ENCODE measurements at places on chromosomes 12 and 14.

DNA sequence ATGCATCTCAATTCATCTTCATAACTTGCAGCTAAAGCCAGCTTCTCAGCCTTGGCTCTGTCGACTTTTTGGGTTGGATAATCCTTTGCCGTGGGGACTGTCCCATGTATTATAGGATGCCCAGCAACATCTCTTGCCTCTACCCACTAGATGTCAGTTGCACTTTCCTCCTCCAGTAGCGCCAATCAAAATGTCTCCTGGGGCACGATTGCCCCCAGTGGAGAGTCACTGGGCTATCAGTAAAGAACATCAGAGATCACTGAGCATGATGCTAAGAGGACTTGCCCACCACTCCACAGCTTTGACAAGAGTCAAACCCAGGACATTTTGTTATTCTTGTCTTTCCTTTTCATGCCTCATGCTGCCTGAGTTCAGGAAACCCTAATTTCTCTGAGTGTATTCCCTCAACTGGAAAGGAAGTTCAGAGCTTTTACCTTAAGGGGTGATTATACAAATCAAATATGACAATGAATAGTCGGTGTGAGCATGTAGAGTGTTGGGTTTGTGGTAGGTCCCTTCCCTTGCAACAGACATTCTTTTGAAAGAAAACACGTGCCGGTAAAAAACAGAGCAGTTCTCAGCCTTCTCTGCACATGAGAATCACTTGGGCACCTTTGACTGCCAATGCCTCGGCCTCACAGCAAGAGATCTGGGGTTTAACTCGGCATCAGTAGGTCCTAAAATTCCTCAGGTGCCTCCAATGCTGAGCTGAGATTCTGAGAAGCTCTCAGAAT lies 980.6 kb downstream of the VRK1 start:
- DNase-seq, result no peak

- DNase-seq, result no peak
Measured at GRCh38 chr12:30823156-30823699, 68.5 kb upstream of the CAPRIN2 start.

GRCh38 chr14:44895716-44896115 lies 66.0 kb downstream of the KLHL28 start:
- DNase-seq, result no peak

GRCh38 chr14:104592785-104593184 lies 11.8 kb downstream of the TMEM179 start:
- no peak for DNase-seq

- DNase-seq, result no peak
Measured at GRCh38 chr14:100222224-100223093, 16.5 kb upstream of the YY1 start.

- DNase-seq, result no peak
Measured at GRCh38 chr14:50775357-50775756, 55.6 kb downstream of the NIN start.

DNA sequence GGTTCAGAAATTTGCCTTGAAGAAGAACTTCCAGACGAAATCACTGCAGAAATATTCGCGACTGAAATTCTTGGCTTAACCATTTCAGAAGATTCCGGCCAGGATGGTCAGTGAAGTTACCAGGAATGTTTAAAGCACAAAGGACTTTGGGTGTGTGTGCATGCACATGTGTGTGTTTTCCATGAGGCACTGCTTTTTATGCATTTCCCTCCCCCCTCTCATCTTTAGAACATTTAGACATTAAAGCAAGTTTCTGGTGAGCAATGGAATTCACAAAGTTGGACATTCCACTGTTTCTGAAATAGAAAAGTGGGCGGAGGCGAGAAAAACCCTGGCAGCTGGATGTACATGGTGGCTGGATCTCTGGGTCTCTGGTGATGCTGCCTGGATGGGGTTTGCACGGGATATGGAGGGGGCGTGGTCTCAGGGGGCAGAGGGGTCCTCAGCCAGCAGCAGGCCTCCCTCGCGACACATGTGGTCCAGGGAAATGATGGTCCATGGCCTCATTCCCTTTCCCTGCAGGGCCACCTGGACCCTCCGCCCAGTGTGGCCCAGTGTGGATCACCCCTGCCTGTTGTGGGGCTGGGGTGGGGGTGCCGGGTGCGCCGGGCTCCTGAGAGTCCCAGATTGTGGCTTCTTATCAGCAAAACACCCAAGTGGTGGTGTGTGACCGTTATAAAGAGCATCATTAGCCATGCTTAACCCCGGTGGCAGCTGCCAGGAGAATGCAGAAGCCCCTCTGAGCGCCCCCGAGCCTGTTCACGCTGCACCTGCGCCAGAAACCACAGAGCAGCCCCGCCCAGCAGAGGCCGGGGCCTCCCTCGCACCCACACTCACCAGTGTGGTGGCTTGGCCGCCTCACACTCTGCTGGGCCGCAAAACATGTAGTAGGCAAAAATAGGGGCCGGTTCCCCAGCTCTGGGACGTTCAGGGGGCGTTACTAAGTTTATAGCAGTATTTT lies 17.8 kb upstream of the BCL7A start:
- peak; percentile 73 for DNase-seq

- DNase-seq, result no peak
Measured at GRCh38 chr14:75254381-75254822, 24.2 kb upstream of the FOS start.

DNA sequence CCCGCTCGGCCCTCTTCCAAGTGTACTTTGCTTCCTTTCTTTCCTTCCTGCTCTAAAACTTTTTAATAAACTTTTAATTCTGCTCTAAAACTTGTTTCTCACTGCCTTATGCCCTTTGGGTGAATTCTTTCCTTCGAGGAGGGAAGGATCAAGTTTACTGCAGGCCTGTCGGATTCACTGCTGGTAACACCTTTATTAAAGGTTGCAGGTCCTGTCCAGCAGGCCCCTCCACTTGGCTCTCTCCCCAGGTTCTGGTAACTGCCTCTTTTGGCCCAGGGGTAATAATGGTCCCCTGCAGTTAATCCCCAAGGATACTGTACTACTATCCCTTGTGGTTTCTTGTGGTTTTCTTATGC lies 152.7 kb upstream of the EEA1 start:
- no peak for DNase-seq

DNA sequence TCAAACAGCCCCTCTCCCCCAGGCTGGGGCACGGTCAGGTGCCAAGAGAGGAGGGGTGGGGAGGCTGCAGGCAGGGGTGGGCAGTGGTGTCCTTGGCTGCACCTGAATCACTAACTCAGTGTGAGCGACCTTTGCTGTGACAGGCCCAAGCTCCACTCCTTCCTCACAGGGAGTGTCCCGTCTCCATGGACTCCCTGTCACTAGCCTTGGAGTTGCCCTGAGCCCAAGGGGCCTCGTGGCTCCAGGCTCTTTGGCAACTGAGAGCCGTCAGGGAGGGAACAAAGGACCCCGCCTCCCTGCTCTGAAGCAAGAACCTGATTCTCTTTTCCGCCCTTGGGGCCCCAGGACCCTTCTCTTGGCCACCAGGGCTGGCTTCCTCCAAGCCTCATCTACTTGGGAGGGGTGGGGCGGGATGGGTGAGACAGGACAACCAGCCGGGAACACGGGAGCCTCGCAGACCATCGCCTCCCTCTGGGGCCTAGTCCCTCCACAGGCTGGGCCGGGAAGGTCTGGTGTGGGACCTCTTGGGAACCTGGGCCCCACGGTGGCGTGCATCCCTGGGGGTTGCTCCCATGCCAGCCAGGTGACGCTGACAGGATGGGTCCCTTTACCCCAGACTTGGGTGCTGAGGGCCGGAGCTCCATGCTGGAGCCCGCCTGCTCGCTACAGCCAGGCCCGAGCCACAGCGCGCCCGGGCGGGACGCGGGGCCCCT lies 935 bp upstream of the ADSS1 start:
- no peak for DNase-seq

- no peak for DNase-seq
Measured at GRCh38 chr14:60064491-60065072, 27.1 kb upstream of the PCNX4 start.

DNA sequence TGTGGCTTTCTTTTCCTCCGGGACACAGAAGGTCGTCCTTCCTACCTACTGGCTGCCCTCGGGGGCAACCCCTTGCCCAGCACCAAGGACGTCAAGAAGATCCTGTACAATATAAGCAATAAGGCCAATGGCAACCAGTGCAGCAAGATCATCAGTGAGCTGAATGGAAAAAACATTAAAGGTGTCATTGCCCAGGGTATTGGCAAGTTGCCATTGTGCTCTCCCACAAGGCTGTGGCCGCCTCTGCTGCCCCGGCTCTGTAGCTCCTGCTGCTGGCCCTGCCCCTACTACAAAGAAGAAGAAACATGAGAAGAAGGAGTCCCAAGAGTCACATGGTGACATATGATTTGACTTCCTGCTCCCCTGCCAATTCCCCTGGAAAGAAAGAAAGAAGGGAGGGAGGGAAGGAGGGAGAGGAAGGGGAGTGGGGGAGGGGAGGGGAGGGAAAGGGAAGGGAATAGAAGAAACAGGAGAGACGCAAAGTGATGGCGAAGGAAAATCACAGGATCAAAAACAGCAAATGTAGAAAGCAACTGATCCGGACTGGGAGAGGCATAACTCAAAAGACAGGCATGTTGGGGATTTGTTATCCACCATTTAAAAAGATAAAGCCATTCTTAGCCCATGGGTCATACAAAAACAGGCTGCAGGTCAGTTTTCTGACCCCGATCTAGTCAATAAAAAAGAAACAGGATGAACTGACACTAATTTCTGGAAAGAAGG lies 61.3 kb upstream of the RESF1 start:
- DNase-seq, result peak; percentile 47

DNA sequence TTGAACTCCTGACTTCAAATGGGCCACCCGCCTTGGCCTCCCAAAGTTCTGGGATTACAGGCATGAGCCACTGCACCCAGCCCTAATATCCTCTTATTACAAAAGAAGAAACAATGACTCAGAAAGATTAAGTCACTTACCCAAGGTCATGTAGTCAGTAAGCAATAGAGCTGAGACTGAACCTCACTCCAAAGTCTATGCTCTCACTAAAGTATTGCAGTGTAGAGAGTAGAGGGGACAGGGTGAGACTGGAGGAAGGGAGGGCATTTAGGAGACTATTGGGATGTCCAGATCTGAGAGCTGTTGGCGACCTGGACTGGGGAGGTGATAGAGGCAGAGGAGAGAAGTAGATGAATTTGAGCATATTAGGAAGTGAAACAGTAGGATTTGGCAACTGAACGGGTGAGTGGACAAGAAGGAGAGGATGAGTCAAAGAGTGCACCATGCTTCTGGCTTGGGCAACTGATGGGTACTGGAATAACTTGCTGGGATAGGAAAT lies 11.8 kb downstream of the P2RX7 start:
- DNase-seq, result peak; percentile 49

DNA sequence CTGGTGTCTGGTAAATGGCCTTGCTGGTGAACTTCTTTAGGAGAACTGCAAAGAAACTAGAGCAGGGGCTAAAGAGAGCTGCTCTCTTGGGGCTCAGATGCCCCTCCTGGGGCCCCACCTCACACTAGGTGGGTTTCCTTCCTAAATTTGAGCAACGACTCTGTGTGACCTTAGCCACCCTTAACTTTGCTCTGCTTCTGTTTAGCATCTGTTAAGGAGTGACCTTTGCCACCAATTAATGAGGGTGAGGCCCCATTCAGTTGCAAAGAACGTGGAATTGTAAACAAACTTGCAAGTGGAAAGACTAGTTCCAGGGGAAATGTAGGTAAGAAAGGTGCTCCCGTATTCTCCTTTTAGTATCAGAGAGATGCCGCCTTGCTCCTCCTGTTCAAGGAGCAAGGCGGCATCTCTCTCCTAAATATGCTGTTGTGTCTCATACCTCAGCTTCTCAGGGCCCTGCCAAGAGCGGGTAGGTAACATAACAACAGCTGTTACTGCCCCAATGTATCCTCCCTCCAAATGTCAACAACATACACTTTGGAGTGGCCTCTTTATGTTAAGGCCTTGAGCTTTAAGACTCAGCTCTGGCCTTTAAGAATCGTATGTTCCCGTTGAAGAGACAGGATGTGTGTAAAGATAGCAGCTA lies 77.6 kb upstream of the FUT8 start:
- DNase-seq, result no peak

GRCh38 chr12:102812344-102812743 lies 104.7 kb downstream of the PAH start:
- no peak for DNase-seq

- DNase-seq, result peak; percentile 42
Measured at GRCh38 chr14:70622111-70622712, 19.5 kb upstream of the TTC9 start.

- DNase-seq, result no peak
Measured at GRCh38 chr12:92518071-92518470, 184.7 kb upstream of the PLEKHG7 start.

- no peak for DNase-seq
Measured at GRCh38 chr12:111574797-111575443, 24.2 kb downstream of the ATXN2 start.

DNA sequence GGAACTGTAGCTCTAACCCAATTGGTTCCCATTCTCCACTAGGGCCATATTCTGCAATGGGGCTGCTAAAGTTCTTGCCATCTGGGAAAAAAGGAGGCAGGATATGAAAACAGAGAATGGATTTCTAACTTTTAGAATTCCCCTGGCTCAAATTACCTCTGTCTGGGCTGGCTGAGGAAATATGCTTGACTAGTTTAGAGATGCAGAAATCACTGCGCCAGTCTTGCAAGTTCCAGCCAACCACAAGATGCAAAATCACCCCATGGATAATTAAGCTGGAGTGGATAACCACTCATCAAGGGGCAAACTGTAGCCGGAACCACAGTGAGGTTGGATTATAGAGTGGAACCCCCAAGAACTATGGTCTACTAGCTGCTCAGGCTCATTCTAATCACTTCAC lies 126.3 kb downstream of the RALGAPA1 start:
- no peak for DNase-seq

GRCh38 chr12:97639702-97640101 lies 177.1 kb downstream of the RMST start:
- no peak for DNase-seq

GRCh38 chr14:38828183-38828827 lies 274.7 kb downstream of the SEC23A start:
- DNase-seq, result no peak

- no peak for DNase-seq
Measured at GRCh38 chr14:64649383-64649998, 54.7 kb upstream of the PLEKHG3 start.

DNA sequence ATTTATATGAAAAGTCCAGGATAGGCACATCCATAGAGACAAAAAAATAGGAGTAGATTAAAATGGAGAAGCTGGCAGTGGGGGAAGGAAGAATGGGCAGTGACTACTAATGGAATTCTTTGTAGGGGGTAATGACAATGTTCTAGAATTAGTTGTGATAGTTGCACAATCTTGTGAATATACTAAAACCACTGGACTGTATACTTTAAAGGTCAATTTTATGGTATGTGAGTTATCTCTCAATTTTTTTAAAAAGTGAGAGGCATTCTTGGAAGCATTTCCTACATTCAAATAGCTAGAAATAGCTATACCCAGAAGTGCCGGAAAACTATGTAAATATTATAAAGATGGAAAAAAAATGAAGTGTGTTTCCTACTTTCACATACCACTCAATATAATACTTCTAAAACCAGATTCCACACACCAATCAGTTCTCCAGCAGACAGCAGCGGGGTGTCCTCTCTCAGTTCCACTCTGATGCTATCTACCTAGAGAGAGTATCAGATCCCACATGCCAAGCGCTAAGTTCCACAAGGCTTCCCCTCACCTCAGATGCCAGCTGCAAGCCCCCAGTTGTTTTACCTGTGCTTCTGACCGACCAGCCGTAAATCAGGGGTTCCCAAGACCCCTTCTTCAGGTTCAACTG lies 41.7 kb upstream of the NID2 start:
- no peak for DNase-seq

GRCh38 chr14:38217553-38217952 lies 9.8 kb downstream of the SSTR1 start:
- no peak for DNase-seq

- DNase-seq, result no peak
Measured at GRCh38 chr14:77052281-77053044, 24.0 kb upstream of the IRF2BPL start.

GRCh38 chr12:115872919-115873357 lies 404.6 kb downstream of the MED13L start:
- no peak for DNase-seq

- no peak for DNase-seq
Measured at GRCh38 chr12:3606128-3606527, 115.1 kb downstream of the PRMT8 start.
